NCI-H1105 (cell line): ENCODE measurements at places on chromosomes 12 and 14.

DNA sequence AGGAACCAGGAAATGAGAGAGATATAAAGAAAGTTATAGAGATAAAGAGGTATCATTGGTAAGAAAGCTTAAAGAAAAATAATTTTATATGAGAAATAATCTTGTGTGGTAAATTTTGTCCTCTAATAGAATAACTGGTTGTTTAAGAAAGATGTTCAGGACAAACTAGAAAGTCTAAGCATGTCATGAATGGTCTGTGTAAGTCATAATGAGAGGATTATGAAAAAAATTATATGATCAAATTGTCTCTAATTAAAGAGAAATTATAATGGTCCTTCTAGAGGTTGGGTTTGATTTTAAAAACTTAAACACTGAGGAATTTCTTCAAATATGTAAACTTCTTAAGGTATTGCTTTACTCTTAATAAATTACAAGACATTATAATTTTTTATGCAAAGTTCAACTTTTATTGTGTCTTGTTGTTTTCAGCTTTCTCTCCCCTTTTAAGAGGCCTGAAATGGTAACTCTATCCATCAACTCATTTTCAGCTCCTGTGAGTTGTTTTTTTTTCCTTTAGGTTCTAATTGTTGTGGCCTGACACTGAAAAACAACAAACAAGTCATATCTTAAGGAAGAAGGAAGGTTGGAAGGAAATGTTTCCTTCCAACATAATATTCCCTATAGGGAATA lies 88.2 kb upstream of the CNOT2 start:
- no peak for DNase-seq

GRCh38 chr14:74929242-74929641 lies 6.2 kb upstream of the RPS6KL1 start:
- no peak for DNase-seq

- DNase-seq, result no peak
These were observed 11.8 kb upstream of the POLR3B start for GRCh38 chr12:106345746-106346145.

GRCh38 chr12:108271951-108272872 lies 66.9 kb downstream of the CMKLR1 start:
- DNase-seq, result no peak
